ENCODE measurements at places on chromosomes 2 and 18.

DNA sequence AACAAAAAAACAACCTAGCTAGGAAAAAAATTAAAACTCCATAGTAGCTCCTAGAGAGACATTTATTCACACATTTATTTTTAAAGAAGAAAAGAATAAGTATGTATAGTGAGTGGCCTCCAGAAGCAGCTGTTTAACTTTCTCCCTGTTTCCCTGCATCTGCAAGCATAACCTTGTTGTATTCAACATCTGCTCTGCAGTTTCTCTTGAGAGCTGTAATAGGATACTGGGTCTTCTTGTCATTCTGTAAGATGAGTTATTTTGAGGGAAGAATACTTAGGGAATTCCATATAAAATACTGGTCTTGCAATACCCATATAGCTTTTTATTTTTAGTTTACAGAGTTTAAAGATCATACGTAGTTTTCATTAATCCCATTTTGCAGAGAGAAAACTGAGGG lies 246.6 kb downstream of the LRRTM1 start:
- no peak for DNase-seq

- DNase-seq, result no peak
Observed at GRCh38 chr18:8610459-8610851, 1.2 kb downstream of the RAB12 start.

GRCh38 chr18:42948831-42949230 lies 166.7 kb downstream of the RIT2 start:
- DNase-seq, result no peak

GRCh38 chr2:219003267-219003634 lies 10.0 kb upstream of the CRYBA2 start:
- no peak for DNase-seq

- no peak for DNase-seq
Observed at GRCh38 chr2:151207100-151207499, 54.6 kb downstream of the RBM43 start.

DNA sequence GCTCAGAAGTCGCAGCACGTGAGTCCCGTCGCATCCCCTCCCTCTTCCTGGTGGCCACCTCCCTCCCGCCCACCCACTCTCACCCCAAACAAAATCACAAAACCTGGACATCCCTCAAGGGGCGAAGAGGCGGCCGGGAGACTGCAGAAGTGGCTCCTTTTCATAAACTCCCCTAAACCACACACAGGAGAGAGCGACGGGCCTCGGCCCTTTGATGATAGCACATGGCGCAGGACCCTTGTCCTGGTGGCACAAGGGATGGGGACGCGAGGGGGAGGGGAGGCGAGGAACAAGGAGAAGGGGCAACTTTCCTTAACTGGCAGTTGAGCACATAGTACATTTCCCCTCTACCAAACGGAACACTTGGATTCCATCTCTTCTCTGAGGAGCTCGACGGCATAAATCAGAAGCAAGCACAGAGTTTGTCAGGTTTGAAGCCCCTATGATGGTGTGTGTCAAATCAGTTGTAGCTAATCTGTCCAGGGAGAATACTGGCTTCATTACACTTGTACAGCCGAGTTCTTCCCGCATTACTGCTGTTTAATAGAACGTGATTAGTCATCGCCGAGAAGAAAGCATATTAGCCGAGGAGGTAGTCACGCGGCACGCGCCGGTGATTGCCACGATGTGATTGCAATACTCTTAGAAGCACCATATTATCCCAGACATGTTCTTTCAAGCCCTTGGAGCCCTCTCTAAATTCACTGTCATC lies 43.8 kb downstream of the GBX2 start:
- DNase-seq, result no peak

Measured in NCI-H1105 treated with DMSO at 0.1 percent for 48 hours (cell line).